SK-N-SH (cell line): ENCODE measurements at places on chromosomes 7 and 10. TPM values are rescaled to one million over a fixed set of nuclear protein-coding genes. Genes with fewer than 3 reads are reported as not detected.
A peak's percentile ranks its signal among the peaks of the same experiment; 100 is the strongest.

DNA sequence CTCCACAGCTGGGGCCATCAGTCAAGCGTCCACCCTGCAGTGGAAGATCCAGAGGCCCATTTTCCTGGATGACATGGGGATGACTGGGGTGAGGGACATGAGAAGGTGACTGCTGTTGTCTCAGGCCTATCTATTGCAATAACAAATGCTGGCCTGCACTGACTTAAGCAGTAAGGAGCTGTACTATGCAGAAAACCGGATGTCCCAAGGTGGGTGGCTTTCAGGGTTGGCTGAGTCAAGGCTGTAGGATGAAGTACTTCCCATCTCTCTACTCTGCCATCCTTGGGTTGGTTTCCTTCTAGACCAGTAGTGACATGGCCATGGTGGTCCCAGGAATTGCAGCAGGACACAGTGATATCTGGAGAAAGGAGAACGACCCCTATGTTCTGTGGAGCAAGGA lies 48.1 kb downstream of the NEURL1 start:
- DNase-seq, result peak; percentile 1

DNA sequence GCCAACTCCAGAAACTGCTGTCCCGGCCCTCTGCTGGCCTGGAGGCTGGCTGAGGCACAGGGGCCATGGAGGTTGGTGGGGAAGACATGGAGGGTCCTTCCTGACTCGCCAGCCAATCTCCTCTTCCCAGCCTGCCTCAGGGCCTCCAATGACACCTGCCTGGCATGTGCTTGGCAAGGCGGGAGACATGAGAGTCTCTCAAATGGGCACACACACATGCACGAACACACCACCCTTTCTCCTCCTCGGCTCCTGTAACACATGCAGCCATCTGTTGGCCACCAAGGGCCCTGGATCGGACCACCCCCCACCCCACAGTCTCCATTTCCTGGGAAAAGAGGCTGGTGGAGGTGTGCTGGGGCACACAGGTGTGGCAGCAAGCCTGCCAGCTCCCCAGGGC lies 56.4 kb downstream of the YKT6 start:
- no peak for DNase-seq

DNA sequence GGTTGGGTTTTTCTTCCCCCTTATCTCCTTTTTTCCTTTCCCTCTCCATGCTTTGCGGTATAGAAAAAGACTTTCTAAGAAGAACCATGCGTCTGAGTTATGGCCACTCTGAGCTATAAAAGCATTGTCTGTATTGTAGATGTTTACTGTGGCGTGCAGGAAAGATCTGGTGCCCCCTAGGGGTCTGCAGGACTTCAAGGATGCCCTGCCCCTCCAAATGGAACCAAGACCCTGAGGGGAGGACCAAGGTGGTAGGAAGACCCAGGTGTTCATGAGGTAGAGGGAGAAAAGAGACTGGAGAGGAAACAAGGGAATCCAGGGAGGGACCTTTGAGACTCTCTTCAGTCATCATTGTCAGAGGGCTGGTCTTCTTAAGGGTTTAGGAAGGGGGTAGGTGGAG lies 68.8 kb downstream of the CYP26A1 start:
- DNase-seq, result no peak

- DNase-seq, result peak; percentile 81
Measured at GRCh38 chr10:69398466-69398865, 18.3 kb downstream of the TACR2 start.

DNA sequence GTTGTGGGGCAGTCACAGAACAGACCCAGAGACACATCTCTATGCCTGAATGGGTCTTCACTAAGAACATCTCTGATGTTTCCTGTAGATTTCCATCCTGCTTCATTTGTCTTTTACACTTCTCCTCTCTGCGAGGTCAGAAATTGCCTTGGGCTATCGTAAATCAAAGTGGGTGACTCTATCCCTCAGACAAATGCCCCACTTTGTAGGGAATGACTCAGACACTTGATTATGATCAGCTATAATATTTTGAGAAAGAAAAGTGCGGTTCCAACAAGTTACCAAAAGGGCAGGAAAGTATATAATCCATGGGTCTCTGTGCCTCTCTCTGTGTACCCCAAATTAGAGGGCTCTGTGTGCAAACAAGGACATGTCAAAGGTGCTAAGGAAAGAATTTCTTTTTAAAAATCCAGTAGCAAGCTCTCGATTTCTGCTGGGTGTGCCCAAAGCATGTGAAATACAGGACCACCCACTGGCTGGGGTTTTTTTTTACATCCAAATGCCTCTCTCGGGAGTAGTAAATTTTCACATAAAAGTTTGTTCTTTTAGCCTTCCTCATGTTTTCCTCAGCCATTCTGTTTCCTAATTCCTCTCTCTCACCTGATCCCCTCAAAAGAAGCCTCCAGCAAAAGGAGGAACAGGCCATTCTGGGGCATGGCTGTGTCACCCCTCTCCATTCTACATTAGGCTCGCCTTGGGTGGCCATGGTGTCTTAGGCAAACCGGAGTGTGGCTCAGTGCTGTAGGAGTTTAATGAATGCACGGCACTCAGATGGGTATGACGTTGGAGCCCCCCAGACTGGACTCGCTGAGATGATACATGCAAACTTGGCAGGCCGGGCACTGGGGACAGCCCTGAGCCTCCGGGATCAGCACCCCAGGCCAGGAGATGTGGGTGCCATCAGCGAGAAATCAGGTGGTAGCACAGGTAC lies 6.3 kb upstream of the OPN4 start:
- peak; percentile 42 for DNase-seq

- DNase-seq, result no peak
Measured at GRCh38 chr10:48253970-48254657, 20.4 kb downstream of the FRMPD2 start.

- no peak for DNase-seq
Measured at GRCh38 chr10:71262027-71262426, 49.7 kb downstream of the UNC5B start.

GRCh38 chr10:124903111-124903510 lies 38.8 kb upstream of the ZRANB1 start:
- DNase-seq, result no peak

The ADAM12 gene
- 24.0 and 25.0 TPM in 2 replicates for polyA plus RNA-seq

DNA sequence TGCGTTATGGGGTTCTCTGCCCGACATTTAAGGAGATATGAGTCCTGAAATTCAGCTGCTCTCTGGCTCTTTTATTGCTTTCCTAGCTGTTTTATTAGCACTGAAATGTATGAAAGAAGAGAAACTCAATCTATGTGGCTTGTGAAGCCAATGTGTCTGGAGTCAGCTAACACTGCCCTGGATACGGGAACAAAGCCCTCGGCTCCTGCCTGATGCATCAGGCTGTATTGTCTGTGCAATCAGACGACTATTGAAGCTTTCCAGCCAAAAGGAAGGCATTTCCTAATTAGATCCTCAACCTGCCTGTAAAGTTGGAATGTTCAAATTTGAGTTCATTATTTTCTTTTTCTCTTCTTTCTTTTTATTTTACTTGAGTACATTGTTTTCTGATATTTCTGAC lies 22.0 kb upstream of the TM9SF3 start:
- no peak for DNase-seq

DNA sequence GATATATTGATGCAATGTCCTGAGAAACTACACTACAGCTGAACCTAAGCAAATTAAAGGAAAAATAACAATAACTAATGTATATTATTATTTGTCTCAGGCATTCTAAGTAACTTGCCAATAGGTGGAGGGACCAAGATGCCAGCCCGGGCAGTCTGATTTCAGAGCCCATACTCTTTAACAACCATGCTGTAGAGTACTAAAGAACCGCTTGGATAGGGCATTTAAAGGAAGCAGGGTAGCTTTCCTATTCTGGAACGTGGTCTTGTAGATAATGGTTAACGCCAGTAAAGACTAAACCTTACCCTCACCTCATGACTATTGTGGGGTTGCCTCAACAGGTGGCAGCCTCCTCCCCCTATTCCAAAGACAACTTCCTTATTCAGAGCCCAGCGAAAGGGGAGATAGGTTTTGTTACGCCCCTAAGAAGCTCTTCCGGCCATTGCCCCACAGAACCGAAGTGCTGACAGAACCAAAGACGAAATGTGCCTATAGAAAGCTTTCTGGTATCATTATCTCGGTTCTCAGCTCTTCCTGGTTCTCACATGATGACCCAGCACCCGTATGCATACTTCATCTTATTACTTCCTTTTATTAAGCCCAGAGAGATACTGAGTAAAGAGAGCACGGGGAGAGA lies 707 bp upstream of the C1GALT1 start:
- peak; percentile 55 for DNase-seq

DNA sequence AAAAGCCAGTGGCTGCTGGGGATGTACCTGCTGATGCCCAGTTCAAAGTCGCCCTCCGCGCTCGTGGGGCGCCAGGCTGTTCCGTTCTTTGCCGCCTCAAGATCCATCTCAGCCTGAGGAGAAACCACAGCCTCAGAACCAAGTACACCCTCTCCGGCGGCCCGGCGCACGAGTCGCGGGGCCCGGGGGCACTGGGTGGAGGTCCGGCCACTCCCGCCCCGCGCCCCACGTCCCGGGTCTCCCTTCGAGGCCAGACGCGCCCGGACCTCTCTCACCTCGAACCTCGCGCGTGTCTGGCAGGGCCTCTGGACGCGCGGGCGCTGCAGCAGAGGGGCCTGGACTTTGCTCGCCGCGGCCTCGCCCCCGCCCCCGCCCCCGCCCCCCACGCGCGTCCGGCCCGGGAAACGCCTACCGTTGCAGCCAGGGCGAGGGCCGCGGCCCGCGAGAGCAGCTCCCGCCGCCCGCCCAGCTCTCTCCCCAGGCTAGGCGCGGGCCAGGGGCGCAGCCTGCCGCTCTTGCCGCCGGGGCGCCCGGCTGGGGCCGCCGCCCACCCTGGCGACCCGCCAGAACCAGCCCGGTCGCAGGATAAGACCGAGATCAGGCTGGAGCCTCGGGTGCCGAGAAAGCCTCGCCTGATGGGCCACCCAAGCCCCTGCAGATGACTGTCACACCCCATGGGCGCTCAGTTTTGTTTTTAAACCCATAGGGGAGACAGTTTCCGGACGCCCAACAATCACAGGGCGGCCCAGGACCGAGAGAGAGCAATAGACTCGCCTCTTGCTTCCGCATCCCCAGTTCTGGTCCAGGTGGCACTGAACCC lies at the start of gene ABCB4:
Gene ABCB4 (minus strand): TSS at position 322 of the 820 bp plus-strand sequence. CDS start 215 bp downstream, at position 107.
- peak; percentile 89 for DNase-seq

DNA sequence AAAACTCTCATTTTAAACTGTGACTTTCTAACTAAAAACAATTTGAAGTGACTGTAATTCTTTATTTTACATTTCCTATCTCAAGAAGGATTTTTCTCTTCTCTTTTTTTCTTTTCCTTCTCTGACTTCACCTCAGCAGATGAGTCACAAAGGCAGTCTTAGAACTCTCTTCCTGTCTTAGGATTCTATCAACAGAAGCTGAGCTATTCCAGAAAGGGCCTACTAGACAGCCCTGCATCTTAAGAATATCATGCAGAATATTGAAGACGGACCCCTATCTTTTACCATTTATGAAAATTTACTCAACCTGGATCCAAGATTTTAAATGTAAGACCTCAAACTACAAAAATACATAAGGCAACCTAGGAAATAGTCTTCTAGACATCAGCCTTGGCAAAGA lies 365.7 kb upstream of the SEMA3C start:
- no peak for DNase-seq

DNA sequence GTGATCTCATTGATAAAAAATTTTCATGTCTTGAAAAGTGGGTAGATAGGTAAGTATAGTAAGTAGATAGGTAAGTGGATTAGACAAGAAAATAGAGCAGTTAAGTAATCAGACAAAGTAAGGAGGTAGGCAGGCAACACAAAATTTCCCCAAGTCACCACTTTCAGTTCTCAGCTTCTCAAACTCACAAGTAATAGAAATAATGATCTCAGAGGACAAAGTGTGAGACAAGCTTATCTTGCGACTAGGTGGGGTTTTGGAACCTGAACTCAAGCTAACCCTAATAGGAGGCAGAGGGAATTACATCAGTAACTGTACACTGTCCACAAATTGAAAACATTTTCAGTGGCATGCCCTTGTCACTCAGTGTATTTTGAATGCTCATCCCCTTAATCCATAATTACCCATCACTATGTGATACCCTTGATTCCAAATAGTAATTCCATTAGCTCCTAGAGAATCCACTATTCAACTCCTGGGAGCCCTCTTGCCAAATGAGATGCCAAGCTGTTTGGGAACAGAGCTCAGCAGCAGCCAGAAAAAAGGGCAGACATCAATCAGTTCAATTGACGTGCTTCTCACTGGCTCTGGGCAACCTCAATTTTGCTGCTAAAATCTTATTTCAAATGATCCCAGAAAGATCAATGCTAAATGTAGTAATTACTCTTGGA lies 703.2 kb downstream of the XPNPEP1 start:
- DNase-seq, result no peak

The SH2D4B gene
- polyA plus RNA-seq, result not detected in 2 replicates

- DNase-seq, result peak; percentile 70
Measured at GRCh38 chr7:73885975-73886798, 25.2 kb downstream of the TMEM270 start.

- DNase-seq, result no peak
Measured at GRCh38 chr7:7207876-7208275, 25.5 kb downstream of the C1GALT1 start.

GRCh38 chr7:145082366-145083161 lies 246.7 kb upstream of the TPK1 start:
- no peak for DNase-seq

The SFTPD gene
- 0.03 TPM in 1 of 2 replicates, not detected in the other for polyA plus RNA-seq

The SEMA4G gene
- 15.0 and 16.2 TPM in 2 replicates for polyA plus RNA-seq

The ITGB8 gene
- polyA plus RNA-seq, result 0.62 and 0.99 TPM in 2 replicates

DNA sequence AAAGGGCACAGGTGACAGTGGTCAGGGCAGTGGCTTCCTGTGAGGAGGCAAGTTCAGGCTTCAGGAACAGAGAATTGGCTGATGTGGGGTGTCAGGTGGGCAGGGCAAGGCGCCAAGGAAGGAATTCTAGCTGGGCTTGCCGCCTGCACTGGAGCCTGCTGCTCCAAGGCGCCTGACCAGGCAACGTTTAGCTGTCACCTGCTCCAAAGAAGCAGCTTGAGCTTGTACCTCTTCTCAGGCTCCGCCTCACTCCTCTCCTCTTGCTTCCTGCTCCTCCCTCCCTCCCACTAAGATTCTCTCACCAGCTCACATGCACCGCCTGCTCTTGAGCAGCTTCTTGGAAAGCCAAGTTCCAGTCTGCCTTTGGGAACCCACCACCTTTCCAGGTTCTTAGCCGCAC lies 187.4 kb upstream of the GRB10 start:
- no peak for DNase-seq

The SLC26A3 gene
- polyA plus RNA-seq, result not detected in 2 replicates

GRCh38 chr7:40419806-40420205 lies 285.0 kb downstream of the SUGCT start:
- no peak for DNase-seq

The MRPL43 gene
- polyA plus RNA-seq, result 173 and 208 TPM in 2 replicates

The C10orf67 gene
- polyA plus RNA-seq, result 0.97 and 1.1 TPM in 2 replicates

GRCh38 chr7:80294346-80294745 lies 159.7 kb downstream of the GNAI1 start:
- DNase-seq, result no peak
